Cortex of kidney (tissue), 1 donor: ENCODE measurements at places on chromosomes 11 and 22.

DNA sequence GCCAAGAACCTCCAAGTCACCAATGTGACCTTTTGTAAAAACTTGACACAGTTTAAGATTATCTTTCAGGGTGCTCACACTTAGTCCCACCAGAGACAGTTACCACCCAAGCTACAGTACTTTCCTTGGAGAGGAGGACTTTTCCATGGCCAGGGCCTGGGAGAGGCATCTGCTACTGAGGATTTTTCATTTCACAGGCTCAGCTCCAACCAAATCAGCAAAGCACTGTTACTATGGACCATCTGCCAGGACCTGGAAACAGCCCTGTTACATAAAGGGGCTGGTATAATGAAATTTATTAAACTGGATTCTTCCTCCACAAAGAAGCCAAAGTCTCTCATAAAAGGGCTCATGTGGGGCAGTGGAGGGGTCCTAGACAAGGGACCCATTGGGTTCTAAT lies 38.6 kb downstream of the SERGEF start:
- DNase-seq: no peak

GRCh38 chr11:46295312-46296058 lies 18.0 kb downstream of the CREB3L1 start:
- DNase-seq: no peak

GRCh38 chr11:9071692-9072091 lies 19.7 kb downstream of the SCUBE2 start:
- DNase-seq: no peak

- no peak for DNase-seq
Observed at GRCh38 chr22:44906999-44907644, 102.7 kb downstream of the PHF21B start.

DNA sequence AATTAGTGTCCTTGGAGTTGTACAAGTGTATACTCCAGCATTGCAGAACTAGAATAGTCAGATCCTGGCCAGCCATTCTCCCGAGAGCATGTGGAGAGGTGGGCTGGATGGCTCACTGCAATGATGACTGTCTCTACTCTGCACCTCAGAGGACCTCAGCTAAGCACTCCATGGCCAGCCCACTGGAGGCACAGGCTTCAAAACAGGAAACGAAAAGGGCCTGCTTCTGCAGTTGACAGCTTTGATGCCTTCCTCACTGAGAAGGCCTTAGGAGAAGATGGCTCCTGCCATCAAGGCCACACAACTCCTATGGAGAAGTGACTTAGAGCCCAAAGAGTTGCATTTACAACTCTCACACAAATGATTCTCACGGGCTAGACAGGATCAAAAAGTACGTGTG lies 9.1 kb downstream of the POLD4 start:
- DNase-seq: no peak

- DNase-seq: no peak
Observed at GRCh38 chr22:50673231-50674129, 857 bp downstream of the SHANK3 start.

- DNase-seq: no peak
Observed at GRCh38 chr22:29165321-29166060, 40.2 kb upstream of the EMID1 start.

DNA sequence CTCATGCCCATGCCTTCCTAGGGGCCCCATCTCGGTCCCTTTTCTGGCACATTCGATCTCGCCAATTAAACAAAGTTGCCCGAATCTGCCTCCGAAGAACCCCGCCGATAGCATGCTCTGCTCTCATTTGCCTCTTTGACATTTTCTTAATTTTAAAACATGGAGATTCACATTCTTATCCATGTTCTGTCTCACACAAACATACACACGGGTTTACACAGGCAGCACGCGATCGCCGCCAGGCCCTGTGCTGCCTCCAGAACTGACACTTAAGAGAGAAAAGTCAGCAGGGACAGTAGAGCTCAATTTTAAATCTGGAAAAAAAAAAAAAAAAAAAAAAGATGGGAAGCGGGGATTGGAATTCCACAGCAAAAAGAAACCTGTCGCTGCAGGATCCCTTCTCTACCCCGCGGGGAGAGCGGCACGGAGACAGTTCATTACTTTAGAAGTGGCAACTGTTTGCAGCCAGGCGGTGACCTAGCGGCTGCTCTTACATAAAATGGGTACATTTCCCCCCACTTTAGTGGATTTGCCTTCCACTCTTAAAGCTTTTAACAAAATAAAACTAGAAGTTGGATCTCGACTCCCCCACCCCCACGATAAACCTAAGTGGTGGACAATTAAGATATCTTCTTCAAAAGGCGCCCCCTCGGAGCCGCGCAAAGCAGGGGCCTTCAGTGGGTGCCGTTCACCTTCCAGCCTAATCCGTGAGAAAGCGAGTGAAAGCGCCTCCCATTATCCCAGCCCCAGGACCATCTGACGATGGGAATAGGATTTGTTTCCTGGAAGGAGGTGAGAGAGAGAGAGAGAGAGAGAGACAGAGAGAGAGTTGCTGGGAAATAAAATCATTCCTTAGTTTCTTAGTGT lies 13.7 kb downstream of the PAX6 start:
- no peak for DNase-seq

- DNase-seq: no peak
Observed at GRCh38 chr11:122888162-122888561, 5.6 kb downstream of the JHY start.

DNA sequence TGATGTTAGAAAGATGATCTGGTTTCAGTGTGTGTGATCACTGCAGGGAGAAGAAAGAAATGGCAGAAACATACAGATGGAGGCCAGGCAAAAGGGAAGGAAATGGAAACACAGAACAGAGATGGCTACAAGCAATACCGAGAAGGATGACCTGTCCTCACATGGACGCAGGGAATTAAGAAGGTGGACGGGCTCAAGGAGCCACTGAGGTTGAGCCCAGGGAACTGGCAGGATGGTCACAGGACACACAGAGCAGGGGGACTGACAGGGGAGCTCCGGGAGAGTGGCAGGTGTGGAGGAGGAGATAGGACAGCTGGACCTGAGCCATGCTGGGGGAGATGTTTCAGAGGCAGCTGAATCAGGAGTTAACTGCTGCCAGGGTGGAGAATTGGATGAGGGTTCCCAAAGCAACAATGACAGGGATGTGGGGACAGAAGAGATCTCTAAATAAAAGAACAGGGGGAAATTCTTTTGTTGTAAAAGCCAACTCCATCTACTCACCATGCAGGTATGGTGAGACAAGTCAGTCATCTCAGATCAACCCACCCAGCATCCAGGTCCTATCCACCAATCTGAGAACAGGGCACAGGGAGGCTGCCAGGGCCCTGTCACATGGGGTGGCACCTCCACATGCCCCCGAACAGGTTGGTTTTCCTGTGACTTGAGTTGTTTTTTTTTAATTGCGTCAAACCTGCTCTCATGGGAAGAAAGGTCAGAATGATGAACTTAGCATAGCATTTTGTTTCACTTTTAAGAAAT lies 26.3 kb downstream of the KLHL22 start:
- DNase-seq: no peak

GRCh38 chr11:9688716-9689511 lies 25.0 kb downstream of the SWAP70 start:
- DNase-seq: no peak

GRCh38 chr11:116543911-116544475 lies 228.8 kb downstream of the BUD13 start:
- DNase-seq: no peak

- DNase-seq: no peak
Observed at GRCh38 chr11:32152216-32152615, 61.3 kb downstream of the RCN1 start.

DNA sequence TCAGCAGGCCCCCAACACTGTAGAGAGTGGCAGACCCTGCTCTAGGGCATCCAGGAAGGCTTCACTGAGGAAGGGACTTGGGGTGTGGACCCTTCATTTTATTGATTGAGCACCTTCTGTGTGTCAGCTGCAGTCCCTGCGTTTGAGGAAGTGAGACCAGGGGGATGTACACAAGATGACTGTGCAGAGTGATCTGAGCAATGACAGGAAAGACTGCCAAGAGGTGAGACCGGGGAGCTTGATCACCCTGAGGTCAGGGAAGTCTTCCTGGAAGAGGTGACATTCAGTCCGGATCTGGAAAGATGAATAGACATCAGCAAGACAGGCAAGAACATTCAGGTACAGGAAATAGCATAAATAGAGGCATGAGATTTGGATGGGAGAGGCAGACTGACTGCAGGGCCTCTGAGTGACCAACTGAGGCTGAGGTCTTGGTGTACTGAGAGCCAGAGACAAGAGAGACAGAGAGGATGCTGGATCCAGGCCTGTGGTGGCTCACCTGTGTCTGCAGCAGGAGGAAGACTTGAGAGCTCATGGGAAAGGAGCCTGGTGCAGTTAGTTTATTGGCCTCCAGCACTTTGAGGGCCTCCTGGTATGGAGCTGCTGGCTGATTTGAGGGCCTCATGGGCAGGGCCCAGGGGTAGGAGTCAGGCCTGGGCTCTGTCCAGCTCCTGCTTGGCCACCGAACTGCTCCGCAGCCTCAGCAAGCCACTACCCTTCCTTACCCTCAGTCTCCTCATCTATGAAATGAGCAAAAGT lies 5.2 kb downstream of the DGAT2 start:
- no peak for DNase-seq

GRCh38 chr22:49663823-49664222 lies 163.8 kb downstream of the BRD1 start:
- DNase-seq: no peak

DNA sequence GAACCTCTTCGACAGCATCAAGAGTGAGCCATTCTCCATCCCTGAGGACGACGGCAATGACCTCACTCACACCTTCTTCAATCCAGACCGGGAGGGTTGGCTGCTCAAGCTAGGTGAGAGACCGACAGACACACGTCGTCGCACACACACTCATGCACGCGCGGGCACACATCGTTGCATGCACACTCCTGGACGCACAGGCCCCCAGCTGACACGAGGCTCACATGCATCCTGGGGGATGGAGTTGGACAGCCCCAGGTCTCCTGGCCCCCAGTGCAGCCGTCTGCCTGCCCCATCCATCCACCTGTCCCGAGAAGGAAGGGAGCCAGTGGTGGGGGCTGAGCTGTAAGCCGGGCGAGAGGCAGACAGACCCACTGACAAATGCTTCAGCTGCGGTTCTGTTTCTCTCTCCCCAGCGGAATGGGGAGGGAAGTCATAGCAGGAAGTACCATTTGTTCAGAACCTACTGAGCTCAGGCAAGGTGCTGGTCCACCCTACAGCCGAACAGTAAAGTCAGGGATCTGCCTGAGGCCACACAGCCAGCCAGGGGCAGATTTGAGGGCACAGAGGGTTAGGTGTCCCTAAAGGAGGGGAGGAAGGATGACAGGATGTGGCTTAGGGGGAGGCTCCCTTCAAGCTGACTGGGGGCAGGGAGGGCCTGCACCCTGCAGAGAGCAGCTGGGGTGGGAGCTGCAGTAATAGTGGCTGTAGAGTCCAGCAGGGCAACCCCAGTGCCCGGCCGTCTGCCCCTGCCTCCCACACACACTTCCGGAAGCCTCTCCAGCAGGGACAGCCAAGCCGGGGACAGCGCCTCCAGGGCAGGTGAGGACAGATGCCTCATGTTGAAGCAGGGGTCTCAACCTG lies 27.1 kb downstream of the CYTH4 start:
- DNase-seq: no peak

GRCh38 chr11:84224042-84224441 lies 937.9 kb upstream of the CCDC90B start:
- DNase-seq: no peak

GRCh38 chr11:64970731-64971151 lies 1.2 kb downstream of the MAJIN start:
- DNase-seq: no peak

- no peak for DNase-seq
Observed at GRCh38 chr22:46424496-46424895, 89.0 kb downstream of the TRMU start.

- no peak for DNase-seq
Observed at GRCh38 chr11:130469181-130469580, 20.7 kb downstream of the ADAMTS15 start.

DNA sequence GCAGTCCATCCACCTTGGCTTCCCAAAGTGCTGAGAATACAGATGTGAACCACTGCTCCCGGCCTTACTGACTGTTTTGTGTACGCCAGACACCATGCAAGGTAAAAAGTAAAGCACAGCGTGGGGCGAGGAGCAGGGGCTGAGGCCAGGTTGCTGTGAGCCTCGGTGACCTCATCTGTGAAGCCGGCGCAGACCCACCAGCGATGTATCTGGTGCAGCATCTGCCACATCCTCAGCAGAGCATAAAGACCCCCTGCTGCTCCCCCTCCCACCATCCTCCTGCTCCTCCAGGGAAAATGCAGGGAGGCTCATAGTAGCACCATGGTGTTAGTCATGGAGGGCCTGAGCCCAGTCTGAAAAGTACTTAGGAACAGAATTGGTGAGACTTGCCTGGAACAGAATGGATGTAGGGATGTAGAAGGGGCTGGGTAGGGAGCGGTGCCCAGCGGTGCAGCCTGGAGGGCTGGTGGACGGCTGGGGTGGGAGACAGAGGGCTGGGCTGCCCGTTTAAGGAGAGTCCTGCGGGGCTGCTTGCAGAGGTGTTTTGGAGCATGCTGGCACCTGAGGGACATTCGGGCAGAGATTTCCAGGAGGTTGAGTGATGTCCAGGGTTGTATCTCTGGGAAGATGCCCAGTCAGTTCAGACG lies 462.4 kb downstream of the BRD1 start:
- DNase-seq: no peak

- DNase-seq: no peak
Observed at GRCh38 chr11:114307524-114308203, 11.5 kb downstream of the NNMT start.

GRCh38 chr11:19677381-19678080 lies 35.1 kb upstream of the NAV2 start:
- DNase-seq: no peak

GRCh38 chr11:66881451-66881835 lies 24.6 kb downstream of the LRFN4 start:
- DNase-seq: no peak

DNA sequence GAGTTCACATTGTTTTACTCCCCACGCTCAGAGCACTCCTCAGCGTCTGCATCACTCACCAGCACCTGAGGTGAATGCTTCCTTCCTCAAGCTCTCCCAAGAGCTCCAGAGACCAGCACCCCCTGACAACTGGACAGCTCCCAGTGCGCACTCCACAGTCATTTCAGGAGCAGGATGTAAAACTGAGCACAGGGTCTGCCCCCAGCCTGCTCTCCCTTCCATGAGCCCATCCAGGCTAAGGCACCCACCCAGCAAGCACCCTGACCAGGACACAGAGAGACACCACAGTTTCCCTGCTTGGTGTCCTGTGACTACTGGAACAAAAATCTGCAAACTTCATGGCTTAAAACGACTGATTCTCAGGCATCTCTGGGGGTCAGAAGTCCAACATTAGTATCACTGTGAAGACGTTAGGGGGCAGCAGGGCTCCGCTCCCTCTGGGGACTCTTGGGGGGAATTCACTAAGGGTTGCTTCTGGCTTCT lies 3.3 kb downstream of the SCGB1D2 start:
- no peak for DNase-seq

- no peak for DNase-seq
Observed at GRCh38 chr11:30171661-30172060, 59.2 kb upstream of the FSHB start.

DNA sequence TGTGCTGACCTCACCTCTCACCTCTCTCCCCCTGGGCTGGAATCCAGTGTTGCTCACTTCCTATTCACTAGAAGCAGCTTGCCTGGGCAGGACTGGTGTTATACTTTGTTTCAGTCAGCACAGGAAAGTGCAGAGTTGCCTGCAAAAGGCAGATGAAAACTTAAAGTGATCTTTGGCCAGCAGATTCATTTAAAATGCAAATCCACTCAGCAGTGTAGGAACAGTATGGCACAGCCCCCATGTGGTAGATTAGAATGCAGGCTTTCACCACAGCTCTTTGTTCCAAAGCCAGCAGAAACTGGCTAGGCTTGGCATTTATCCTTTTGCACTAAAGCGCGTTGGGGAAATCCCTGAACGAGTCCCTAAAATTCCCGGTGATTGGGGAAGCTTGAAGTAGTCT lies 301.2 kb downstream of the OR4C45 start:
- DNase-seq: no peak
